ENCODE measurements at places on chromosomes 5 and 9. TPM values are rescaled to one million over a fixed set of nuclear protein-coding genes. Genes with fewer than 3 reads are reported as not detected.

Gene TMEM215
- not detected for total RNA-seq

DNA sequence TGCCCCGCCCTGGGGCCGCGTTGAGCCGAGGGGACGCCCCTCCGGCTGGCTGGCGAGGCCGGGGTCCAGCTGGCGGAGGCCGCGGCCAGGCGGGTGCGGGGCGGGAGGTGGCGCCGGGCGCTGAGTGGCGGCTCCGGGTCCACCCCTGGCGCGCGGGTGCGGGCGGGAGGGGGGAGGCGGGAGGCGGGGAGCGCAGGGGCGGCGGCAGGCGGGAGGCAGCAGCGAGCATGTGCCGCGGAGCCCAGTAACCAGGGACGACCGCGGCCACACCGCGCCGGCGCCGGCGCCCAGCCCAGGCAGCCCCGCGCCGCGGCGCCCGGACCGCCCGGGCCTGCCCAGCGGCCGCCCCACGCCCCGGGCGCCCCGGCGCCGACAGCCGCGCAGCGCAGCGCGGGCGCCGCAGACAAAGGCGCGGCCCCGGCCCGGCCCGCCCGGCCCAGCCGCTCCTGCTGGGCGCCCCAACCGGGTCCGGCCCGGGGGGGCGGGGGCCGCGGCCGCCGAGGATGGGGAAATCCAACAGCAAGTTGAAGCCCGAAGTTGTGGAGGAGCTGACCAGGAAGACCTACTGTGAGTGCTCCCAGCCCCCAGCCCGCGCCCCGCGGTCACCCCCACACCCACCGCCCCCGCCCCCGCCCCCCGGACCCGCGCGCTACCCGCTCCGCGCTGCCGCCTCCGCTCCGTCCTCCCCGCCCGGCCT lies at the start of gene NCS1:
Gene NCS1, plus strand, starts transcription at position 244 of the 697 bp plus-strand sequence. Its CDS starts 260 bp downstream, at position 504.
- peak within 1 kb of the TSS; percentile 57 for H3K4me3 ChIP-seq
- no peaks in the 10 kb centered on the region for H3K27me3 ChIP-seq
- peak; percentile 77 for DNase-seq

- no peaks in the 10 kb centered on the region for H3K27me3 ChIP-seq
- peak; percentile 74 for DNase-seq
- peak overlapping the region; percentile 66 for H3K27ac ChIP-seq
- H3K4me3 ChIP-seq, result no peak overlapping the region
Observed at GRCh38 chr9:38047301-38048251, 21.5 kb downstream of the SHB start.

DNA sequence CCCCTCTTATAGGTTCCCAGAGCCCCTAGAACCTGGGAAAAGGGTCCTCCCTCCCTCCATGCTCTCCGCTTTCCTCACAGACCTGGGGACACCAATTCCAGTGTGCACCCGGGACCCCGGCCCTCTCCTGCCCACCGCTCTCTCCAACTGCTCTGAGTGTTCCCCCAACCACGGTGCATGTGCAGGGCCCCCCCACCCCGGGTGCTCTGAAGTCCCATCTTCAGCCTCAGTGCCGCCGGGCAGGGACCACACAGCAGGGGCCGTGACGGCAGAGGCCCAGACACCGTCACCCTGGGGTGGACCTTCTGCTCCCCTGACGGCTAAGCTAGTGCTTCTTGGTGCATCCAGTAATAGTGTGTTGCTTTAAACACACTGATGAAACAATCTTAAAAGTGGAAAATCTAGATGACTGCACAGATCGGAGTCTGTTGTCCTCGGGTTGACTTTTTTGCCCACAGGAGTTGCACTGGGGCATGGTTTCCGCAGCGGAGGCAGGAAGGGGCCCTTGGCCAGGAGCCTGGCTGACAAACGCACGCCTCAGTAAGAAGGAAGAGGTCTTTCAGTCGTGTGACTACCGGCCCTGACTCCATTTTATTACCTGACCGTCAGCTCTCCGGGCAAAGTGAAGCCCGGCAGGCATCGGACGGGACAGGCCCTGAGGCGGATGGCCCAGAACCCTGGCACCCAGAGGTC lies 36.2 kb upstream of the SLC6A3 start:
- no peaks in the 10 kb centered on the region for H3K4me1 ChIP-seq
- no peak overlapping the region for H3K27ac ChIP-seq
- no peak overlapping the region for H3K4me3 ChIP-seq
- no peaks in the 10 kb centered on the region for H3K27me3 ChIP-seq

Gene SLC6A18
- not detected for total RNA-seq

DNA sequence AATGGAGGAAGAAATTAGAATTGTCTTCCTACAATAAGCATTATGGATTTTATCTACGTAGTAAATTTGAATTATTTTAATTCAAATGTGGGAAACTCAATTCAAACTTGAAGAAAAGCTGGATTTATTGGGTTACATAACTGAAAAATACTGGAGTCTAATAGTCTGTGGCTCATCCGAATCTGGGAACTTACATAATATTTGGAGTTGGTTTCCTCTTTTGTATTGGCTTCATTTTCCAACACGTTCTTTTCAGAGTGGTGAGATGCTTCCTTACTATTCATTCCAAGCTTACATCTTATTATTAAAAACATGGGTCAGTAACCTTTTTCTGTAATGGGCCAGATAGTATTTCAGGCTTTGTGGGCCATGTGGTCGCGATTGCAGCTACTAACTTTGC lies 164.8 kb downstream of the ARHGAP26 start:
- no peak for DNase-seq
- no peaks in the 10 kb centered on the region for H3K36me3 ChIP-seq
- H3K27ac ChIP-seq, result no peak overlapping the region

DNA sequence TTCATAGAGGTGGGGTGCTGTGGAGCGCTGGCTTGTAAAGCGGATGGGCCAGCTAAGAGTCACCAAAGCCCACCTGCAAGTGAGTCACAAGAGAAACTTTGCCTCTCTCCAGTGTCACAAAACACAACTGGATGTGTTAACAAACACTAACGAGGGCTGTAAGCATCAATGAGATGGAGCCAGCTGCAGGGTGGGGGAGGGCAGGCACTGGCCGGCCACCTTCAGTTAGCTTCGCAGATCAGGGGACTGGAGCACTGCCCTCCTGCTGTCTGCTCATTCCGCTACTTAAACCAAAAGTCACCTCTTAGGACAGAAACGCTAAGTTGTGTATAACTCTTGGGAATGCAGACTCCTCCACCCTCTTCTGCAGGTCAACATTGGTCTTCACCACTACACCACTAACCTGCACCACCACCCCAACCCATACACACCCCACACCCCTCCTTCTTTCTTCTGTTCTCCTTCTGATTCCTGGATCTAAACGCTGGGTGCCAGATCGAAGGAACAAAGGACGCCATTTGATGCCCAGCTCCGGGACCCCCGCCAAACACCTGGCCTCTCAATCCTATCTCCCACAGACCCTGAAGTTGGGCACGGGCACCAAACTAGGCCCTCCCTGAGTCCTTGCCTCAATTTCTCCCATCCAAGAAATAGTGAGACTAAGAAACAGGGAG lies 2.1 kb downstream of the ARSI start:
- H3K4me1 ChIP-seq, result peaks cover 6% of the 10 kb centered on the region
- no peaks in the 10 kb centered on the region for H3K36me3 ChIP-seq
- DNase-seq, result no peak
- H3K4me3 ChIP-seq, result no peak overlapping the region
- H3K27ac ChIP-seq, result no peak overlapping the region

DNA sequence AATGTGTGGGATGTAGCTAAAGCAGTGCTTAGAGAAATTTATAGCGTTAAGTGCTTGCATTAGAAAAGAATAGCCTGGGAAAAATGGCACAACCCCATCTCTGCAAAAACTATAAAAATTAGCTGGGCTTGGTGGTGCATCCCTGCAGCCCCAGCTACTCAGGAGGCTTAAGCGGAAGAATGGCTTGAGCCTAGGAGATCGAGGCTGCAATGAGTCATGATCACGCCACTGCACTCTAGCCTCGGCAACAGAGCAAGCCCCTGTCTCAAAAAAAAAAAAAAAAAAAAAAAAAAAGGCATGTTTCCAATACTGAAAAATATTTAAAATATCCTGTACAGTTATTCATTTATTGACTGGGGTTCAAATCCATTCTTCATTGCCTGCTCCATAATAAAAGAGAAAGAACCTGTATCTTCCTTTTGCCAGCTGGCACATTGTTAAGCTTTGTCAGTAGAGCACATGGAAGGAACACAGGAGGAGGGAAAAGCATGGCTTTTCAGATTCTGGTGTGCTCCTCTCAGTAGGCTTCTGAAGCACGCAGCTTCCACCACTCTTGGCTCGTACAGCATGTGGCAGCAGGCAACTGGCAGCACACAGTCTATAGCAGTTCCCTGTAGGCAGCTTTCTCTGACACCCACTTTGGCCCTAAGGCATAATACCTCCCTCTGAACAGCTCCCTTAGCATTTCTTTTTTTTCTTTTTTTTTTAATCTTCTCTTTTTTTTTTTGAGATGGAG lies 73.5 kb downstream of the TRIM36 start:
- no peaks in the 10 kb centered on the region for H3K4me1 ChIP-seq
- H3K36me3 ChIP-seq, result no peaks in the 10 kb centered on the region
- DNase-seq, result no peak
- H3K27ac ChIP-seq, result no peak overlapping the region

GRCh38 chr9:98913705-98914104 lies 30.0 kb upstream of the COL15A1 start:
- H3K36me3 ChIP-seq, result no peaks in the 10 kb centered on the region
- no peaks in the 10 kb centered on the region for H3K4me1 ChIP-seq

Gene NME5
- 6.6 TPM for total RNA-seq

Gene SLC4A9
- not detected for total RNA-seq

- H3K4me3 ChIP-seq, result no peak overlapping the region
- H3K27me3 ChIP-seq, result no peaks in the 10 kb centered on the region
- no peak overlapping the region for H3K27ac ChIP-seq
- DNase-seq, result no peak
- H3K36me3 ChIP-seq, result no peaks in the 10 kb centered on the region
Observed at GRCh38 chr9:69379270-69379982, 54.4 kb downstream of the ENTREP1 start.

DNA sequence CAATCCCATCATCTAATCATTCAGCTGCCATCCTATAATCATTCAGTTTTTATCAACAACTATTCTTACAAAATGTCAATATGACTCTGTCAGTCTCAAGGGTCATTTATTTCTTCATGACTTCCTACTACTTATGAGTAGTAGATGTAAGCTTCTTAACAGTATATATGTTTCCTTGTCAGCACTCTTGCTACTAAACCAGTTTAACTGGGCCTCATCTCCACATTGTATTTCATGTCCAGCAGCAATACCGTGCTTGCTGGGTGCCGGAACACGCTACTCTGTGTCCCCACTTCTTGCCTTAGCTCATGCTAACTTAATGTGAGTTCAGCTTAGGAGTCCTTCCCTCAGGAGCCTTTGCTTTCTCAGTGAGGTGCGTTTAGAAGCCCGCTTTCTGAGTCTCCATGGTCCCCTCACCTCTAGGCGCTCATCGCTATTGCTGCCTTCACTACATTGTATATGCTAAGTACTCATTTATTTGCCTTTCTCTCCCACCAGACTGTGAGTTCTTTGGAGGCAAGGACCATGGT lies 32.9 kb downstream of the ELL2 start:
- H3K4me3 ChIP-seq, result no peak overlapping the region
- H3K27me3 ChIP-seq, result no peaks in the 10 kb centered on the region
- H3K36me3 ChIP-seq, result no peaks in the 10 kb centered on the region
- DNase-seq, result no peak
- H3K27ac ChIP-seq, result no peak overlapping the region

- H3K4me1 ChIP-seq, result no peaks in the 10 kb centered on the region
- no peaks in the 10 kb centered on the region for H3K27me3 ChIP-seq
- no peaks in the 10 kb centered on the region for H3K36me3 ChIP-seq
Observed at GRCh38 chr9:104982543-104982942, 54.6 kb upstream of the ABCA1 start.

GRCh38 chr9:2722715-2723114 lies 5.4 kb downstream of the KCNV2 start:
- no peaks in the 10 kb centered on the region for H3K36me3 ChIP-seq
- no peak for DNase-seq
- no peaks in the 10 kb centered on the region for H3K4me1 ChIP-seq
- no peak overlapping the region for H3K27ac ChIP-seq
- H3K27me3 ChIP-seq, result no peaks in the 10 kb centered on the region

- no peak overlapping the region for H3K4me3 ChIP-seq
- H3K36me3 ChIP-seq, result no peaks in the 10 kb centered on the region
- no peaks in the 10 kb centered on the region for H3K4me1 ChIP-seq
Observed at GRCh38 chr9:8337834-8338766, 538.5 kb upstream of the DMAC1 start.

- H3K36me3 ChIP-seq, result no peaks in the 10 kb centered on the region
- H3K27me3 ChIP-seq, result no peaks in the 10 kb centered on the region
- no peaks in the 10 kb centered on the region for H3K4me1 ChIP-seq
- H3K27ac ChIP-seq, result no peak overlapping the region
- DNase-seq, result no peak
Observed at GRCh38 chr5:58466939-58467338, 7.1 kb upstream of the PLK2 start.

Gene CARTPT
- total RNA-seq, result 1.5 TPM

GRCh38 chr5:152349683-152350526 lies 55.2 kb downstream of the NMUR2 start:
- H3K27ac ChIP-seq, result no peak overlapping the region
- no peak for DNase-seq
- no peaks in the 10 kb centered on the region for H3K27me3 ChIP-seq
- H3K36me3 ChIP-seq, result no peaks in the 10 kb centered on the region

- no peaks in the 10 kb centered on the region for H3K4me1 ChIP-seq
- no peaks in the 10 kb centered on the region for H3K36me3 ChIP-seq
- no peak overlapping the region for H3K4me3 ChIP-seq
- H3K27ac ChIP-seq, result no peak overlapping the region
- no peaks in the 10 kb centered on the region for H3K27me3 ChIP-seq
Observed at GRCh38 chr9:3490957-3491356, 34.8 kb downstream of the RFX3 start.

DNA sequence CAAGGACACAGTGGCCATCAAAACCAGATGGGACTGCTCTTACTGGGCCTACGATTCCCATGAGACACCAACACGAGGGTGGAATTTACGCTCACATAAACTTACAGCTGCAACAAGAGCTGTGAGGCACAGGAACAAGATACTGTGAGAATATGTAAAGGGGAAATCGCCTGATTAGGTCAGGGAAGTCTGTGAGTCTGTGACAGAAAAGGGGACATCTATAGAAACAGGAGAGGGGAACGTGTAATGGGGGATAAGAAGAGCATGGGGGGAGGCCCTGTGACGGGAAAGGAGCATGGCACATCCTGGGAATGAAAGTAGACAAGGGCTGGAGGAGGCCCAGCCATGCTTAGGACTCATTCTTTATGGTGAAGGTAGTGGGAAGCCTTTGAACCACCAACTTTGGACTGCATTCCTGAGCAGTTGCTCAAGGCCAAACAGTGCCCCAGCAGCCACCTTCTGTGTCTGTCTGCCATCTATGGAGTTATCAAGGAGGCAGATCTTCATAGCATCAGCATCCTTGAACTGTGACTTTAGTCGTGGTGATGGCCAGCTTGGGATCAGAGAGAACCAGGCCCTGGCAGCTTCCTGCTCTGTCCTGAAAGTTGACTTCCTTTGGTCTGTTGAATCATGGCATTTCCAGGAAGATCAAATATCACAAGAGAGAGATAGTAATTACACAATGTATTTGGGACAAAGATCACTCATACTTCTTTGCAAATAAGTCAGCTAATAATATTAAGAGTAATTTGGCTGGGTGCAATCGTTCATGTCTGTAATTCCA lies 87.9 kb upstream of the FAM169A start:
- H3K27me3 ChIP-seq, result no peaks in the 10 kb centered on the region
- H3K4me3 ChIP-seq, result no peak overlapping the region
- no peak overlapping the region for H3K27ac ChIP-seq
- no peak for DNase-seq
- H3K36me3 ChIP-seq, result no peaks in the 10 kb centered on the region

- H3K27ac ChIP-seq, result no peak overlapping the region
- no peaks in the 10 kb centered on the region for H3K36me3 ChIP-seq
- no peaks in the 10 kb centered on the region for H3K27me3 ChIP-seq
Observed at GRCh38 chr9:133986061-133986460, 6.1 kb downstream of the VAV2 start.

Data from prostate gland (tissue), 2 donors.